ENCODE measurements at places on chromosomes 4 and X.

- DNase-seq, result no peak
These were observed 187.8 kb upstream of the MBNL3 start for GRCh38 chrX:132676561-132677186.

DNA sequence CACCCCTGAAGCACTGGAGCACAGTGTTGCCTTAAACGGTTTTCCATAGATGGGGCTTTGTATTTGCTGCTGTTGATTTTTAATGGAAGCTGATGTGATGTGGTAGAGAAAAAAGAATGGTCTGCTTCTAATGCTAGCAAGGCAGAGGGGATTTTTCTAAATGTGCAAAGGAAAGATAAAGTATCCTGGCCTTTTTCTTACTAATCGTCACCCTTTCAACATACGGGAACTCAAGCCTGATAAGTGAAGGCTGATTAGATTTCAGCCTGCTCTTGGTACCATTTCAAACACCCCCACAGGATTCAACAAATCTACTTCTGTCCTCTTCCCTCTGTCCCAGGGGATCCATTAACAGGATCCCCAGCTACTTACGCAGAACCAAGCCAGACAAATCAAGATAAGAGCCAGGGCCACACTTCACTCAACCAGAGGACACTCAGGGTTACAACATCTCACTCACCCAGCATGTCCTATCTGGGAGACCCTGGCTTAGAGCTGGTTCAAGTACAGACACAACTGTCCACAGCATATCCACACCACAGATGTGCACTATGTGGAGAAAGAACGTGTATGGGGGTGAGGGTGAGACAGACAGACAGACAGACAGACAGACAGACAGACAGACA lies 180.0 kb downstream of the SH3KBP1 start:
- no peak for DNase-seq

DNA sequence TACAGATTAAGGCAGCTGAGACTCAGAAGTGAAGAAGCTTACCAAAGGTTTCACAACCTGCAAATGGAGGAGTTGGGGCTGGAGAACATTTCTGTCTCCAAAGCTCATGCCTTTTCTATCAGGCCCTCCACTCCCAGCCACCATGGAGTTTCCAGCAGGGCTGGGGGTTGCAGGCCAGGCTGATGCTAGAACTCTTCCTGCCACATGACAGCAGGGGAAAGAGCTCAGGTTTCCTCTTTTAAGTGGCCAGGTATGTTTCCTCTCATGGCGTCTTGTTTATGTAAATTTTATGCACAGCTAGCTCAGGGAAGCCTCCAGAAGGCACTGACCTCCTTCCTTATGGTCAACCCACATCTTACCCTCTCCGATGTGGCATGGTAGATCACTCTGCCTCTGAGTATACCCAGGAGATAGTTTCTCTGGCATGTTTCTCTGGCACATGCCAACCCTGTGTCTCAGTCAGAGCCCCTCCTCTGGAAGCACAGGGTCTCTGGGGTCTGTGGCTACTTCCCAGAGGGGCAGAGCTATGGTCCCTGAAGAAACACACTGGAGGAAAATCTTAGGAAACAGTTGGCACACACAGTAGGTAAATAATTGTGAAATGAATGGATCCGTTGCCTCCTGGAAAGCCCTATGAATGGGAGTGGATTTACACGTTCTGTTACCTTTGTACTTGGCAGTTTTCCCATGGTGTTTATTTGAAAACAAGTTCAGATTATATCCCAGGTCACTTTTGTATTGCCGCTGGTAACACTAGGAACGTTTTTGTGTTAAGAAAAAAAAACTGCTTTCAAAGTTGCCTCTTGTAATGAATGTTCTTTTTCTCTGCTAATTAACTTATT lies 28.9 kb downstream of the PDK3 start:
- DNase-seq, result peak; percentile 10

DNA sequence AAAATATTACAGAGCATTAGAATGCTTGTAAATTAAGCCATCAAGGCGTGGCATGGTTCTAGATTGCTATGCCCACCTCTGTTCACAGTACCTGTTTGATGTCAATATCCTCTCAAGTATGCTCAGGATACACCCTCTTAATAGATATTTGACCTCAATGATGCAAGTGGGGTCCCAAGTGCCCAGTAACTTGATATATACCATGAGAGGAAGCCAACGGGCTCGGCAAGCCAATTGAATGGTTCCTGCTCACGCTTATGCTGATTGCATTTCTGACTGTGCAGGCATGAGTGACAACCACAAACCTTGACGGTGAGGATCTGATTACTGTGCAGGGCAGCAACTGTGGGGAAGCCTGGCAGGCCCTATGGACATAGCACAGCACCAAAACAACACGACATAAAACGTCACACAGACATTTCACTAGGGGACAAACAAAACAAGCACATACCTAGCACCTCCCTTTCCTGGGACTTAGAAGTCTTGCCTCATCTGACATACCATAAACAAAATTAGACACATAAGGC lies 179.1 kb upstream of the ETNPPL start:
- no peak for DNase-seq

- DNase-seq, result no peak
These were observed 97.7 kb downstream of the MANBA start for GRCh38 chr4:102663073-102663472.

DNA sequence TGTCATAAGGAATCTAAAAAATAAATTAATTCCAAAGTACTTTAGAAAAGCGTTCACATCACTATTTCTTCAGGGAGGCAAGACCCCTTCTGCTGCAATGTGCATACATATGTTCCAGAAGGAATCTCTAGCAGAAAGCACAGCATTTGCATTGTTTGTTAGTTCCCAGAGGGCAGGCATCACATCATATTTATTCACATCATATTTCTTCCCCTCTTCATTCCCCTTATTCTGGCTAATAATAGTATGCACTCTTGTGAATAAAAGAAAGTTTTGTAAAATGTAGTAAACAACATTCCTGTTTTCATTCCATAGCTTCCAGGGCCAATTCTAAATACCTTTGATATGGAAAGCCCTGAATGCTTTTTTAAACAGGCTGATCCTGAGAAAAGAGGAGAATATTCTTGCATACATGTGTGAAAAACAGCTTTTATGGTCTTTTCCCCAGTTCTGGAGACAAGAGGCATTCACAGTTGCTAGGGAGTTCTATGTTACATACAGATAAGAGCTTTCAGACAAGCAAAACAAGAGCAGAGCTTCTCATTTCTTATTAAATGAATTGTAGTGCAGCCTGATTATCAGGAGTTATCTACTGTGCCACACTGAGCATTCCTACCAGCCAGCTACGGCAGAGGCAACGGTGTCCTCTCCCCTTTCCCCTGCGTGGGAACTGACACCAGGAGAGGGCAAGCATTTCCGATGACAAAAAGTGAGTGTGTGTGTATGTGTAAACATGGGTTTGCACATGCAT lies 15.2 kb downstream of the GATB start:
- no peak for DNase-seq

DNA sequence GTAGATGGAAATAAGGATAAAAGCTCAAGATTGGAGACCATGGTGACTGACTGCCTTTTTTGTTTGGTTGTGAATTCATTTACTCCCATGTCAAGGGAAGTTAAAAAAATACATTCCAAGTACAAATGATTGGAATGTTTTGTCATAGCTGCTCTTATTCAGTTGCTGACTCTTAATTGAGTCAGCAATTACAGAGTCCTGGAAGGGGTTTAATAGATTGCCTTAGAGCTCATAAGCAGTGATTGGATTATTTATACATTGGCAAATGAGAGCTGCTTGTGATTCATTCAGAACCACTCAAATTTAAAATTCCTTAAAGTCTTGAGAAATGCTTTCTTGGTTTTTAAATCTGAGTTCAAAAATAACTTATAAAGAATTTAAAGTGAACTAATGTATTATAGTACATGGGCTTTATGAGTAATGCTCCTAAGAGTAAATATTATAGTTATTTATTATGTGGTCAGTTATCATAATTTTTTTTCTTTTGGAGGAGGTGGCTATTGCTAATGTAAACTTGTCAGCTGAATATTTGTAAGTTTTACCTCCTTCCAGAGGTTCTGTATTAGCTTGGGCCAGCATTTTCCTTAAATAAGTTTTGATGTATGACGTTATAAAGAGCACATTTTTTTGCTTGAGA lies 13.6 kb downstream of the JADE1 start:
- DNase-seq, result no peak

DNA sequence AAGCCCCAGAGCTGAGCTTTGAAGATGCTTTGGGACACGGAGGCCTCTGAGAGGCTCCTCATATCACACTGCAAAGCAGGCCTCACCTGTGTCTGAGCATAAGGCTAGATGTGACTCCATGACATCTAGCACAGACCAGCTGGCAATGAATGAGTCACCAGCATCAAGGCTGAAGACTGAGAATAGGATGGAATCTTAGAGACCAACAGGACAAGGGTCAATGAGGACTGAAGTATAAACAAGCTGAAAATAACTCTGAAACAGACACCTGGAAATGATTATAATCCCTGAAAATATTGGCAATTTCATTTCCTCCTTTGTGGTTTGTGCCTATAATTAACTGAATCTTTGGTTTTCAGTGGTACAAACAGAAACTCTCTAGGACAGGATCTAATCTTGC lies 87.1 kb upstream of the PRPS1 start:
- DNase-seq, result no peak

- DNase-seq, result no peak
These were observed 884.2 kb downstream of the GLUD2 start for GRCh38 chrX:121931567-121931966.

GRCh38 chrX:132414404-132414803 lies 74.4 kb downstream of the MBNL3 start:
- DNase-seq, result no peak

GRCh38 chrX:49762175-49762720 lies 66.5 kb upstream of the PAGE1 start:
- no peak for DNase-seq
